Fibroblast of upper back skin (primary cell): ENCODE measurements at places on chromosomes 7 and 10.

- DNase-seq, result no peak
Observed at GRCh38 chr10:117860135-117860534, 186.6 kb downstream of the RAB11FIP2 start.

DNA sequence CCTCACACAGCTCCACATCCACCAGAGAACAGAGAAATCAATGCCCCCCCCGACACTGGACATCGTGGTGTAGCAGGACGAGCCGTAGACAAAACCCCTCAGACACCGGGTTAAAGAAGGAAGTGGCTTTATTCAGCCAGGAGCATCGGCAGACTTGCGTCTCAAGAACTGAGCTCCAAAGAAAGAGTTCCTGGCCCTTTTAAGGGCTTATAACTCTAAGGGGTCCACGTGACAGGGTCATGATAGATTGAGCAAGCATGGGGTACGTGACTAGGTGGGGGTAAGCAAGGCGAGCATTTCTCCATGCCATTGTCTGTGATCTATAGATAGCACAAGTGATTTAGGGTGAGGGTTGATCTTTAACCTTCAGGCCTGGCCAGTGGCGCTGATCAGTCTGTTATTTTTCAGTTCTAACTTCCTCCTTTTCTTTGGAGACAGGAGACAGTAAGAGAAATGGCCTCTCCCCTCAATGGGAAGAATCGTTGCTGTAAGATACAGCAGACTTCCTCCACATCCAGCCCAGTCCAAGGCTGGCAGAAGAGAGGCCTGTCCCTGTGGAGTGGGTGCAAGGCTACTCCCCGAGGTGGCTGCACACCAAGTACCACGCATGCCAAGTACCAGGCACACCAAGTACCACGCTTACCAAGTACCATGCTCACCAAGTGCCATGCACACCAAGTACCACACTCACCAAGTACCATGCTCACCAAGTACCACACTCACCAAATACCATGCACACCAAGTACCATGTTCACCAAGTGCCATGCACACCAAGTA lies 19.5 kb upstream of the PPP2R2D start:
- no peak for DNase-seq

- DNase-seq, result peak; percentile 7
Observed at GRCh38 chr7:4792537-4793126, 17.2 kb downstream of the AP5Z1 start.

GRCh38 chr10:85400981-85401695 lies 965.5 kb downstream of the GRID1 start:
- DNase-seq, result no peak

GRCh38 chr7:130099331-130099730 lies 29.0 kb downstream of the KLHDC10 start:
- DNase-seq, result no peak

- no peak for DNase-seq
Observed at GRCh38 chr7:76047305-76047810, 442 bp downstream of the STYXL1 start.

GRCh38 chr7:17236603-17237002 lies 61.8 kb upstream of the AHR start:
- DNase-seq, result no peak

- peak; percentile 16 for DNase-seq
Observed at GRCh38 chr7:105837765-105838626, 38.4 kb downstream of the ATXN7L1 start.

GRCh38 chr7:74338366-74339108 lies 49.3 kb downstream of the CLIP2 start:
- no peak for DNase-seq

DNA sequence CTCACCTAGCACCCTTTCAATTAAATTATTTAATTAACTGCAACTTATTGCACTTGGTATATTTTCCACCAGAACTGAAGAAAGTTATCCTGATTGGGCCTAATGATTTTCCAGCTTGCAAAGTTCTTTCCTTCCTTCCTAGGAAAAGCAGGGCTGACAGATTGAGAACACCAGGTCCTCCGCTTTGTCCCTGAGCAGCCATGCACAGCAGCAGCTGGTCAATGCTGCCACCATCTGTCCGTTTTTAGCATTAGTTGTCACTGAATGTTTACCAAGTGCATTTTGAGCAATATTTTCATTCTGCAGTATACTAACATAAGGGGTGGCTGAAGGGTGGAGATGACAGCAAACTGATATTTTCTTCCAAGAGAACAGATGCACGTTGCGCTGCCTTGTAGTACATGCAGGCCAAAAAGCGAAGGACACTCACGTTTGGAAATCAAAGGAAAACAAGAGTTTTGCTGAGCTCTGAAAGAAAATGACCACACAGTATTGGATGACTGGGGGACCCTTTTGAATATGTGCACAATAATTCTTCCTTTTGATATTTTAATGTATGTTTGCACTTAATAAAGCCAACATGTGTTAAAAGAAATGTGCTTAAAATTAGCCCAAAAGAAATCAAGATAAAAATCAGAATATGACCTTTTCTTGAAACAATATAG lies 248.8 kb upstream of the PTN start:
- peak; percentile 82 for DNase-seq

GRCh38 chr7:95672434-95672833 lies 76.1 kb upstream of the PDK4 start:
- no peak for DNase-seq

DNA sequence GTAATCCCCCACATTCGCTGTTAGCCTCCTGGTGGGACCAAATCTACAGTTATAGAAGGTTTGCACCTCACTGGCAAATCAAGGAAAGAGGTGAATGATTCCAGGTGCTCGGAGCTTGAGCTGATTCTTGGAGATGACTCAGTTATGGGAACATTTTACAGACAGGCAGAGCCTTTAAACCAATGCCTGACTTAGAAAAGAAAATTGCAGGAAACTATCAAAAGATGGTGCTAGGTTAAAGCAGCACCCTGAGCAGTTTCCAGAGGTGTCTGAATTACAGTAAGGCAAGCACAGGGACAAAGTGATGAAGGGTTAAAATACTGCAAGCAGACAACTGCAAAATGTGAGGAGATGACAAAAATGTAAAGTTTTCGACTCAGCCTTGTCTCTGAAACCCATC lies 2.9 kb downstream of the LRRTM3 start:
- DNase-seq, result no peak

DNA sequence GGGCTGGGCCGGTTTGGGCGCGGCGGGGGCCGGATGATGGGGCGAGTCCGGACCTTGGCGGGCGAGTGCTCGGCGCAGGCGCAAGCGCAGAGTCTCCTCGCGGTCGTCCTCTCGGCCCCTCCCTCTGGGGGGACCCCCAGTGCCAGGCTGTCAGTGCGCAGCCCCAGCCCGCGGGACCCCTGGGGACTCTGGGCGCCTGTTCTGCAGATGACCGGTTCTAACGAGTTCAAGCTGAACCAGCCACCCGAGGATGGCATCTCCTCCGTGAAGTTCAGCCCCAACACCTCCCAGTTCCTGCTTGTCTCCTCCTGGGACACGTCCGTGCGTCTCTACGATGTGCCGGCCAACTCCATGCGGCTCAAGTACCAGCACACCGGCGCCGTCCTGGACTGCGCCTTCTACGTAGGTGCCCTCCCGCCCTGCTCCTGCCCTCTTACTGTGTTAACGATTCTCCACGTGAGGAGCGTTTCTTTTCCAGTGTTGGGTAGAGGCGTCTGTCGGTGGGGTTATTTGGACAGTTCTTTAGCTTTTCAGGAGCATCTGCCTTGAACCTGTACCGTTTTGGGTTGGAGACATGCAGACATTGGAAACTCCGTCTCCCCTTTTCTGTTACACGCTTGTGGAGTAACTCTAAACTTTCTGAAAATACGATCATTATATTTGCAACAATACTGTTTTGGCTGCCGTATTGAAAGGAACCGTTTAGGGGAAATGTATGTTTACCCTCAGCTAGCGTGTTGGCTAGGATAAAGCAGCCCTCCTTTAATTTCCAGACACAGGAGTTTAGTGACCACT lies 706 bp downstream of the BUB3 start:
- DNase-seq, result peak; percentile 22

DNA sequence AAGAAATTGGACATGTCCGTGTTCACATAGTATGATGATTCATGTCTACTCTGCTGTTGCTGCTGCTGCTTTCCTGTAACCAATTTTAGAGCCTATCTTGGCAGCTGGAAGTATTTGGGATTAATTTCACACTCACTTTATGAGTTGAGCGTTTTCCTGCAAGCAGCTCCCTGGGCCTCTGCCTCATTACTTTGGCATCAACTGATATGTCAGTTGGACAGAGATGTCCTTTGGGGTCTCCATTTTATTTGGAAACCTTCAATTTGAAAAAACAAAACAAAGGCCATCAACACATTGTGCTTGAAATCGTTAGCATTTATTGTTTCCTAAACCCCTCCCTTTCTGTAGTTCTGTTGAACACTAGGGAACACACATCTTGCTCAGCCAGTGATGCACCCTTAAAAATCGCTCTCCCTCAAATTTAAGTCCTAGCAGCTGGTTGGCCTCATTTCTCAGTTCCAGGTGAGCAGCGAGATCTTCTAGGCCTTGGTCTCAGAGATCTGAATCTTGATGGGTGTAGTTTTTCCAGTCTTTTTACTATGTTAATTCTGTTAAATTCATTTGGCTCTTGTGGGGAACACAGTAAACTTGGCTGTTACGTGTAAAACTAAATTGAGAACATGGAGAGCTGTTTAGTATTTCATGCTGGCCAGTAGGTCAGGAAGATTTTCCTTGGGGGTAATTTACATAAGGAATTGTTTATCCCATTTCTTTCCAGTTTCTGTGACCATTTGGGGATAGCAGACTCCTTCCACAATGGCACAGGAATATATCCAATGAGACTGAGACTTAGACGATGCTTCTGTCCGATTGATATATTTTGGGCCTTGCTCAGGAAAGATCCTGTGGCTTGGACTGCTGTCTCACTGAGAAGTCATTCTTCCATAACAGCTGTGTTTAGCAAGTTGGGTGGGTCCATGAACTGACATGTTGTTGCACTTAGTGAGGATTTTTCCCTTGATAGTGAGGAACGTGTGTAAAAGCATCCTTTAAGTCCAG lies 371.6 kb downstream of the BBS9 start:
- DNase-seq, result peak; percentile 61

GRCh38 chr7:26850193-26850651 lies 14.2 kb downstream of the SKAP2 start:
- DNase-seq, result peak; percentile 11

DNA sequence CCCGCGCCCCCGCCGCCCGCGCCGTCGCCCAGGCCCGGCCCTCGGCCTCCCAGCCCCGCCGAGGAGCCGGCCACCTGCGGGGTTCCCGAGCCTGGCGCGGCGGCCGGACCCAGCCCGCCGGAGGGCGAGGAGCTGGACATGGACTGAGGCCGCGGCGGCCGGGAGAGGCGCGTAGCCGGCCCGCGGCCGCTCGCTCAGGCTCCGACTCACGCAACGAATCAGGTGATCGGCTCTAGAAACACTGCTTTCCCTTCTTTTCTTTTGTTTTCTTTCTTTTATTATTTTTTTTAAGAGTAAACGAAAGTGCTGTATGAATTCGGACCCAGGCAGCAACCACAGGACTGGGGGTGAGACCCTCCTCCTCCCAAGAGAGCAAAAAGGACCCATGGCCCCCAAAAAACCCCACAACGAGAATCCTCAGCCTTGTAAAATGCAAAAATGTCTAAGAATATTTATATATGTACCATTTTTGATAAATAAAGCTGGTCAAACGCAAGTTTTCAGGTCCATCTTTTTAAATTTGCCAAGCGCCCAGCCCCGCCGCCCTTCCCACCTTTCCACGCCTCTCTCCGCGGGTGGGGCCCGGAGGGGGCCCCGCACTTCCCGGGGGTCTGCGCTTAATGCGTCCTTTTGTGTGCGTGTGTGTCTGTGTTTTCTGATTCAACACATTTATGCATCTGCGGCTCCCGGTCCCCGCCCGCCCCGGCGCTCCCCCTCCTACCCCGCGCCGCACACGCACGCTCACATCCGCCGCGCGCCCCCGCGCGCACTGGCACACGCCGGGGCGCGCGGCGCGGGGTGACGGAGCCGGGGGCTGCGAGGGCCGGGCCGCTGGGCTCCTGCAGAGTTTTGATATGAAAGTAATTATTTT lies 4.4 kb downstream of the UNCX start:
- no peak for DNase-seq

- DNase-seq, result no peak
Observed at GRCh38 chr7:155963771-155964195, 151.5 kb upstream of the SHH start.

GRCh38 chr7:43933902-43934560 lies 7.8 kb downstream of the UBE2D4 start:
- no peak for DNase-seq

- DNase-seq, result no peak
Observed at GRCh38 chr10:131021969-131022368, 289.6 kb downstream of the TCERG1L start.

- DNase-seq, result no peak
Observed at GRCh38 chr10:13628661-13629060, 41.9 kb downstream of the PRPF18 start.
